ENCODE measurements at places on chromosomes 2 and 18.

DNA sequence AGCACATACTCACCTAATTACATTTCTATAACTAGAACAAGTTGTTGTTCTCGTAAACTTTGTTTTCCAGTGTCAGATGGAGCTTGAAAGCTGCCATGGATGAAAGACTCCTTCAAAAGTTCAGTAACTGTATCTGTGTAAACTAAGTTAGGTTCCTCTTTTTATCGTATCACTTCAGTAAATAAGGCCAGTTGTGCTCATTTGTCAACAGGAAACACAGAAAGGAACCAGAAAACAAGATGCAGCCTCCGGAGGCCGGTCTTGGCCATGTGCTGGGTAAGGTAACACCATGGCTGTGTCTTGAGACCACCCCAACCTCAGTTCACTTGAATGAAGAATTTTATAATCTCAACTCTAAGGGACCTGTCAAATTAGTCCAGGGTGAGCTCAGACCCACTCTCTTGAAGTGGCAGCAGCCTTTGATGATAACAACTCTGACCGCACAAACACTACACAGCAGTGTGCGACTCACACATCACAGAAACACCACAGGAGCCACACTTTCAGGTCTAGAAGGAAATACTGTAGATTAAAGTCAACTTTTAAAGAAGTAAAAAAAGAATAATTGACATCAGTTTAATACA is 213.8 kb downstream of the AFF3 start:
- no peak for ATAC-seq

DNA sequence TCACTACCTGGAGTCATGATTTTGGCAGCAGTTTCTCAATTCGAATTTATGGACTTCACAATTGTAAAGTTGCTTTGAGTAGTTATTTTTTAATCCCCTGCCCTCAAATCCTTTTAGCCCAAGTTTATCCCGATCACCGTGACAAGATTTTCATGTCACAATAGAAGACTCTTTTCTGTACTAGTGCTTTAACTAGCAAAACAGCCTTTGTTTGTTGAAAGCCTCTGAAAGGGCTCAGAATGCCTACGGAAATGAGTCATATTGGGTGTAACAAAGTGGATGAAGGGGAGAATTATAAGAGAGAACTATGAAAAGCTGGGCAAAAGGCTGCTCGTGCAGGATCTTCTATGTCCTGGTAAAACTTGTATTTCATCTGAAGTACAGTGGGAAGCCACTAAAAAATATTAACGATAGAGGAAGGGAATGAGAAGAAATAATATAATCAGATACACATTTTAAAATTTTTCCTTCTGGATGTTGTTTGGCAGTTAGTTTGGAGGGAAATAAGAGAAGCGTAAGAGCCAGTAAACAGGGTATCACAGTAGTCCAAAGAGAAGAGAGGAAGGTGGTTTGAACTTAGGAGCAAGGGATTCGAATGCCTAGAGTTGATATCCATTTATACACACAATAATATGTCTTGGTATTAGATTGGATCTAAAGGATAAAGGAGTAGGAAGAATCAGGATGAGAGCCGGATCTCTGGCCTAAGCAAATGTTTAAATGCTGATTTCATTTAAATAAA is 114.9 kb downstream of the GALNT13 start:
- ATAC-seq: no peak

- no peak for ATAC-seq
Measured at GRCh38 chr18:12637393-12637792, 20.5 kb downstream of the SPIRE1 start.

DNA sequence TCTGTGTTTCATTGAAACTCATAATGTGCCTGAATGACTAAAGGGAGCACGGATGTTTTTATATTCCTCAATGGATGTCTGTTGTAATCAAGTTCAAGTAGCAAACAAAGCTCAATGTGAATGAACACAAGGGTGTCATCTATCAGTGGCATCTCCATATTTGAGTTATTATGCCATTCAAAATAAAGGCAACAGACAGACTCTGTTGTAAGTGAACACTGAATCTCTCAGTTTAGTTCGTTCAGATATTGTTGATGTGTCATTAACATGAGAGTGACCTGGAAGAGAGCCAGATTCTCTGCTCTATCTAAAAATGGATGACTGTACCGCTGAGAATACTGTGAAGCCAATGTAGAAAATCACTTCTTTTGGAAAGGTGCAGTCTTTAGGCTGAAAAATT is 118.7 kb downstream of the NUP35 start:
- no peak for ATAC-seq

DNA sequence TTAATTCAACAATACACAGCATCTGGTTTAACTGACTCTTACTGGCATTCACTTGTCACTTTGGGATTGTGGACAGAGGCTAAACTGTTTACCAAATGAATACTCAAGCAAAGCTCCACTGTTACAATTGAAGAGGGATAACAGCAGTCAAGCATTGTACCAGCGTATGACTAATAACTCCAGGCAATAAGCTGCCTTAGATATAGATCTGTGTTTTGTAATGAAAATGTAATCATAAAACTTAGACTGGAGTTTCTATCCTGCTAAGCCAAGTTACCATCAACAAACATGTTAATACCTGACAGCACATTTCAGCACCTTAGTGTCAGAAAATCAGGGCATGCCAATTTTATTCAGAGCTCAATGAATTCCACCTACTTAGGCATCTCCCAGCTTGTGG is 889.5 kb downstream of the EPHA4 start:
- ATAC-seq: no peak

GRCh38 chr18:9861933-9862332 is 23.8 kb upstream of the TXNDC2 start:
- ATAC-seq: no peak

DNA sequence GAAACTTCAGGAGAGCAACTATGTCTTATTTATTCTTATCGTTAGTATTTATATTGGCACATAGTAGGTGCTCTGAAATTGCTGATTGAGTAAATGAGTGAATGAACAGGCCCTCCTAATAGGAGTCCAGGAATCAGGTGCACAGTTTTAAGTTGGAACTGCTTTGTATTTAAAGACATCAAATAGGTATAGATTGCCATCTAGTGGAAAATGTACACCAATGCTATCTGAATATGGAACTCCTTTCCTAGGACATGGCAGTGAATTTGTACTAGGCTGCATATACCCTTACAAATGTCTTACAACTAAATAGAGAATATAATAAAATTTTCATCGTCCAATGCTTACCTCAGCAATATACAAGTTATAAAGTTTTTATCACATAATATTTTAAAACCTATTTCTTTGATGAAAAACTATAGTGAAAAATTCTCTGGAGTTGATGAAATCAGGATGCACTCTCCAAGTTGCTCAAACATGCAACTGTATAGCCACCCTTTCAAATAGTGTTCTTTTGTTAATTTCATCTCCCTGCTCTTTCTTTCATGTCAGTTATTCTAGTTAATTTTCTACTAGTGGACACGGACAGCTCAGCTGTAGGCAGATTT is 318.9 kb upstream of the SYT4 start:
- ATAC-seq: no peak

- no peak for ATAC-seq
Measured at GRCh38 chr2:41736105-41736567, 311.7 kb upstream of the PKDCC start.

- no peak for ATAC-seq
Measured at GRCh38 chr2:29017716-29018435, 36.8 kb downstream of the TOGARAM2 start.
